ENCODE measurements at places on chromosomes 3 and 15.

DNA sequence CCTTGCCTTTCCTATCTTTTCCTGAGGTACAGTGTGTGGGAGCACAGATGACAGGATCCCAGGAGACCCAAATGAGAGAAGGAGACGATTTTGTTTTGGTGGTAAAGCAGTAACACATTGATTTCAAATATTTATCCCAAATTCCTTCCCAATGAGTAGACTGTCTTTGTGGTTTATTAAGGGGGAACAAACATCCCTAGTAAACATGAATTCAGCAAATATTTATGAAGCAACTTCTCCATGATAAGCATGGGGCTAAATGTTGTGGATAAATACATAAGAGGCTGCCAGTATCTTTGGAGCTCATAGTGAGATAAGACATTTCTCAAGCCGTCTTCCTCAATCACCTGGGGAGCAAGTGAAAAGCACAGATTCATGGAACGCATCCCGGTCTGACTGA is 460.8 kb upstream of the CFAP20DC start:
- DNase-seq = no peak

DNA sequence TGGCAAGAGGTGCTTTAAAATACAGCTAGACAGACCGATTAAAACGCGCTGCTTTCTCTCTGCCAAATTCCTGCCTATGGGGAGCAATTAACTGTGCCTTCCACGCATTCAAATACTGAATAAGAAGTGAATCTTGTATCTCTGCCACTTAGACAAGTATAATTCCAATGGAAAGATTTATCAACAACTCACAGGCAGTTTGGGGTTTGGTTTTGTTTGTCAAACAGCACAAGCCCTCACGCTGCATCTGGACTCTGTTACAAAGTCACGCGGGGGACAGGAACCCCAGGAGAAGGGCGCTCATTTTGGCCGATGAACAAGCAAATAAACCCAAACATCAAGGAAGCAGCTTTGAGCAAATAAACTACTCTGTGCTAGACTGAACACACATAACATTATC is 61.8 kb upstream of the TMCO5A start:
- no peak for DNase-seq

- DNase-seq = no peak
Measured at GRCh38 chr3:145678401-145678800, 482.6 kb downstream of the PLOD2 start.

DNA sequence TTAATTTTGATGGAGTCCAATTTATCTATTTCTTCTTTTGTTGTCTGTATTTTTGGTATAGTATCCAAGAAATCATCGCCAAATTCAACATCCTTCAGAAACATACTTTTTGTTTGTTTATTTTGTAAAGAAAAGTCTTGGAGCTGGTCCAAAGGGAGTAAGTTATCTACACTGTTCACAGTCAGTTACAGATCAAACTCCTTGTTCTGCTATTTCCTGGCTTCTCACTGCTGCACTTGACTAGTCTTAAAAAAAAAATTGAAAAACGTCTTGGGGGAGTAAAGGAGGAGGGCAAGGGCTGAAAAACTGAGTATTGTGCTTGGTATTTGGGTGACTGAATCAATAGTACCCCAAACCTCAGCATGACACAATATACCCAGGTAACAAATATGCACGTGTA is 105.6 kb downstream of the NFKBIZ start:
- DNase-seq = no peak

- DNase-seq = no peak
Measured at GRCh38 chr15:43877371-43877770, 50.6 kb downstream of the WDR76 start.

Measured in NCI-H146 (cell line).